ENCODE measurements at places on chromosomes 12 and 14.

DNA sequence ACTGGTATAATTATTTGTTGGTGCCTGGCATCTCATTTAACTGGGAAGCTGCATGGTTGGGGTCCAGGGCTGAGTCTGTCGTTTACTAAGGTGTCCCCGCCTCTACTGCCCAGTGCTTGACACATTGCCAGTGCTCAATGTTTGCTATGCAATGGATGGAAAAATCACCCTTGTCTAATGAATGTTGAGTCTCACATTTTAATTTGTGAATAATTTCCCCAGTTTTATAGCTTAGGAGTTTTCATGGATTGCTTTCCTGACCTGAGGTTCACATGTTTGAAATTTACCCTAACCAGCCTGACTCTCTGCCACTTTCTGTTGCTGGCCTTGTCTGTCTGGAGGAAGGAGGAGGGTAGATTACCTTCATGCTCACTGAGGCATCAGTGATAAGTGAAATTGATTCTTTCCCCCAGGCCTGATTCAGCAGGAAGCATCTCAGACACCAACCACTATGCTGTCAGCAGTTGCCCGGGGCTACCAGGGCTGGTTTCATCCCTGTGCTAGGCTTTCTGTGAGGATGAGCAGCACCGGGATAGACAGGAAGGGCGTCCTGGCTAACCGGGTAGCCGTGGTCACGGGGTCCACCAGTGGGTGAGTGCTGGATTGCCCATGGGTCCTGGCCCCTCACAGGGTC is 2.4 kb downstream of the DHRS2 start:
- DNase-seq = no peak

DNA sequence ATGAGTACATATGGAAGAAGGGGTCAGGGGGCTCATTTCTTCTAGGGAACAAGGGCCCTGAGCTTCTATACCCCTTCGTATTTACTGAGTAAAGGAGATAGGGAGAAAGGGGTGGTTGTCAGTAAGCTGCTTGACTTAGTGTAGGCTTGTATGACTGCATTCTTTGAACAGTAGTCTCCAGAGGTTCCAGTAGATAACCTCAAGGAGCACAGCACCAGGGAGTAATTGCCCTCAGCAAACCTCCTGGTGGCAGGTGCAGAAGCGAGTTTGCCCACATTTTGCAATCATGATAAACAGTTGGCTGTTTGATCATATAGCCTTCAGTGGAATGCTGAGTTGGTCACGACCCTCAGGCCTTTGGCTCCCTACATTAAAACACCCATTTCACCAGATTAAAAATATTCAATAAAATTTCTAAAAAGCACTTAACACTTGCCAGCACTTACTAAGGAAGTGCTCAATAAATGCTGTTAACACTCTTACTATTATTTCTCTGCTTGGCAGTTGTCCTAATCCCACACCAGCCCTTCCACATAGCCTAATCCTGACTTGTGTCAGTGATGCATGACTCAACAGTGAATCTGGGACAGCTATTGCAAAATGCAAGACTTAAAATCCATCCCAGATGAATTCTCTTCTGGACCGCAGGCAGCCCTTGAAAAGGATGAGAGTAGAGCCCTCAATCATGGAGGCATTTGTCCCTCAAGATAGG is 3.7 kb upstream of the DHRS4L2 start:
- no peak for DNase-seq

GRCh38 chr12:59650588-59651228 is 54.9 kb downstream of the SLC16A7 start:
- DNase-seq = no peak

DNA sequence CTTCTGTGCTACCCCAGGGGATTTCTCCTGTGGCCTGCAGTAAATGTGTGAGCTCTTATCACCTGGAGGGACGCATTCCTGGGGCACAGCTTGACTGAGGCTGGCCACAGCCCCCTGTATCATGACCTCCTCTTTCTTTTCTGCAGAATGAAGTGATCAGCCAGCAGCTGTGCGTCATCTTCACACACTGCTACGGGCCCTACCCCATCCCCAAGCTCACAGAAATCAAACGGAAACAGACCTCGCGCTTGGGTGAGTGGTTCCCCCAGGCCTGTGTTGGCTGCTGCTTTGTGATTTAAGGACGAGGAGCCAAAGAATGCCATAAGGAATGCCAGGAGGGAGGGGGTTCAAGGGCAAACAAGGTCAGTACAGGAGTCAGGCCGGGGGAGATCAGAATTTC is 50.5 kb upstream of the PWP1 start:
- DNase-seq = no peak

GRCh38 chr14:45904314-45904713 is 651.3 kb upstream of the MIS18BP1 start:
- DNase-seq = no peak

DNA sequence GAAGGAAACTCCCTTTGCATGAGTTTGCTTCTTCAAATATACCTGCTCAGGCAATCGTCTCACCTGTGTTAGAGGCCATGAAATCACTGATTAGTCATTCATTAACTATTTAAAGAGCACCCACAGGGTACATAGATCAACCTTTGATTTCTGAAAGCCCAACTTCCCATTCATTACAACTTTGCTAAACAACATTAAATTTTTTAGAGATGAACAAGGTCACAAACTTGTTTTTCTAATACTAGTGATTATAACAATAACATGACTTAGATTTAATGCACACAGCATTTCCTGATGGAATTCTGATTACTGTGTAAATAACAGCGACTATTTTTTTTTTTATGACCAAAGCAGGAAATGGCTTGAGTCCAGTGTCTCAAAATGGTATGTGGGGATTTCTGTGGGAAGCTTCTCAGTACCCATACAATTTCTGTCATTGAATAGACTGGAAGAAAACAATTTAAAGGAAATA is 5.4 kb upstream of the ERO1A start:
- DNase-seq = no peak

GRCh38 chr12:99450036-99450630 is 197.4 kb upstream of the GARIN6 start:
- DNase-seq = no peak

- no peak for DNase-seq
Observed at GRCh38 chr12:93862424-93862823, 185.2 kb downstream of the CRADD start.

GRCh38 chr12:91633734-91634357 is 451.2 kb upstream of the DCN start:
- no peak for DNase-seq

- DNase-seq = peak; percentile 49
Observed at GRCh38 chr14:65637780-65638179, 225.2 kb downstream of the FUT8 start.

DNA sequence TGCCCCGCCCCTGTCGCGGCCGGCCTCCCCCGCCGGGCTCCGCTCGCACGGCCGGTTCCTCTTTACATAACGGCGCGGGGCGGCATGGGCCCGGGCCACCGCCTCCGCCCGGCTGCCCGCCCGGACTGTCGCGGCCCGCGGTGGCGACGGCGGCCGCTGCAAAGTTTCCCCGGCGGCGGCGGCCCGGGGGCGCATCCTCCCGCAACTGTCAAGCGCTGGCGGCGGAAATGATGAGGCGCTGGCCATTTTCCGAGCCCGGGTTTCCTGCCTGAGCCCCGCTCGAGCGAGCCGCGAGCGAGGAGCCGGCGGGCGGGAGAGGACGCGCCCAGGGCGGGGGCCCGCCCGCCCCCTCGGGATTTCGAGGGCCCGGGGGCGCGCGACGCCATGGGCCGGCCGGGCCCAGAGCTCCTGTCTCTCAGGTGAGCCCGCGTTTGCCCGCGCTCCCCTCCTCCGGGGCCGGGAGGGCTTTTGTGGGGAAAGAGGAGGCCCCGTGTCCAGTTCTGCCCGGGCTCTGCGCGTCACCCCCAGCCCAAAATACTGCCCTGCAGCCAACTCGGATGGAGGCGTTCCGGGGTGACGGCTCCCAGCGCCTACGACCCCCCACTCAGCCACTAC is at the start of gene SH2B3:
Gene SH2B3 (plus strand): TSS at position 65 of the 615 bp plus-strand sequence. CDS start 12,223 bp downstream, outside the sequence.
- peak; percentile 74 for DNase-seq

- peak; percentile 39 for DNase-seq
Observed at GRCh38 chr14:70934502-70935134, 27.4 kb downstream of the PCNX1 start.

DNA sequence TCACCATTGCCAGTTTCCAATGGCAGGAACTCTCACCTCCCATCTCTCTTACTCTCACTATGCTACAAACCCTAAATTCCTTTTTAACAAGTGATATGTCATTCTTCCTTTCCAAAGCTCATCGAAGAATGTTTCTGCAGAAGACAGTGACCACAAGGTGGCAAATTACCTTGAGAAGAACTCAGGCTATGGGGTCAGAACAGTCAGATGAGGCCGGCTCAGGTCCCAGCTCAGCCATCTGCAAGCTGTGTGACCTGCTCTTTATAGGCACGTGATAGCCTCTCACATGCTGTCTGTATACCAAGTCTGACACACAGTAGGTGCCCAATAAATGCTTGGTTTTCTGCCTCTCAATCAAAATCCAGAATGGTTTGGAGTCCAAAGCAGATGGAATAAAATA is 80.7 kb downstream of the FOXN3 start:
- no peak for DNase-seq

GRCh38 chr12:80162177-80162576 is 62.8 kb downstream of the OTOGL start:
- DNase-seq = no peak

DNA sequence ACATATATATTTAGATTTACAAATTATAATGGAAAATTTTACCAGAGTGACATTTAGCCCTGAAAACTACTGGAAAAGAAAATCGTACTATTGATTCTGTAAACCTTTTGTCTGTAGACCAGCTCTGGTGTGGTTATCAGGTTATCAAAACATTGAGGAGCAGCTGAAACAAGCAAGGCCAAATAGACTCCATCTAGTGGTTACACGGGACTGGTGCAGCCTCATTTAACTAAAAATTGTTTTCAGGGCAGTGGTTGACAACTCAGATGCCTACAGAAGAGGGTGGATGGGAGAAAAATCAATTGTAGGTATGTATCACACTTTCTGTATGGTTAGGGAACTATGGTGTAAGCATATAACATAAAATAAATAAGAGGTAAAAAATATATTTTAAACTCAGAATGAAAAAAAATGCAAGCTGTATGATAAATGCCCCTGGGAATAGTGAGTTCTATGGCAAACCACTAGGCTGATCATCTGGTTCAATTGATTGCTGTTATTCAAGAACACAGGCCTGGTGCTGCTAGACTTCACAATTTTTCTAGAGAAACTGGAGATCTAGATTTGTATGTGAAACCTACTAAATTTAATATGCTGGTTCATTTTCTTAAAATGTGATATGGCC is 51.2 kb downstream of the ACSS3 start:
- DNase-seq = no peak

DNA sequence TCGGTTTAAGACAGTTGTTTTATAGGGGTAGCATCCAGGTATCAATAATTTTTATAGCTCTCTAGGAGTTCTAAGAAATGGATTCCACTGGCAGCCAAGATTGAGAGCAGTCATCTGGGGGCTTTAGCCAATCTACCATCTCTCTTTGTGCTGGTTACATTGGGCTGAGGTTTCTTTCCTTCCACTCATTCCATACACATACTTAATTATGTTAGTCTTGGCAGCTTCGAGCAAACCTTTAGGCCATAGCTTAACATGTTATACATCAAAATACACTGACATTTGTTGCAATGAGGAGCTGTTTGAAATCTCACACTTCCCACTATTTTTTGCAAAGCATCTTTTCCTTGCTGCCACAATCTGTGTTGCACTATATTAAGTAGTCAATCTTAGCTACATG is 63.1 kb downstream of the ARMH4 start:
- DNase-seq = no peak
